ENCODE measurements at places on chromosomes 3 and 15. TPM values are rescaled to one million over a fixed set of nuclear protein-coding genes. Genes with fewer than 3 reads are reported as not detected.

- H3K4me3 ChIP-seq = no peak overlapping the region
- no peaks in the 10 kb centered on the region for H3K4me1 ChIP-seq
- H3K27me3 ChIP-seq = no peaks in the 10 kb centered on the region
- no peaks in the 10 kb centered on the region for H3K36me3 ChIP-seq
Observed at GRCh38 chr3:52388933-52389332, 56.0 kb downstream of the SEMA3G start.

DNA sequence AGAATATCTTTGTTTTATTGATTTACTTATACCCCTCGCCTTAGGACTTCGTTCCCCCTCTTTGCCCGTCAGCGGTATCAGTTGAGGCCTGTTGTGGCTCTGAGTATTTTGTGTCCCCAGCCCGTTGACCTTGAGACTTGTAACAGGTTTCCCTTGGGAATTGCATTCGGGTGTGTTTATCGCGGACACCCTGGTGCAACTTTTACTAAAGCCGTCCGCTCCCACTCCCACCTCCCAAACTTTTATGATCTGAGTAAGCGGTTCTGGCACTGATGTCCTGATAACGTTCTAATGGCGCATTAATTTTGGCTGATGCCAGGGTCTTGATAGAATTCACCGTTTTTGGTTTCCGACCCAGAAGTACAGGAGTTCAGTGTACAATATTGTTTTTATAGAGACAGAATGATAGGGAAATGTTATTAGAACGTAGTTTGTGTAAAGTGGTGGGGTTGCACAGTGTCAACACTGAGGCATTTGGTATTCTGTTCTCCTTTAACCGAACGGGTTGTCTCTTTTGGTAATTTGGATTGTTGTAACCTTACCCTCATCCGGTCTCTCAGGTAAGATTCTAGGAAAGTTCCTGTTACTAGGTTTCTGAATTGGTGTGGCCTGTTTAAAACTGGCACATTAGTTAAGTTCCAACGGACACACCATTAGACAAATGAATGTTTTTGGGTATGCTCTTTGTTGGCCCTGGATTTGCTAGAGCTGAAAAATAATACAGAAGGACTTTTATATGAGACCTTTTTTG is 47.8 kb downstream of the OIP5 start:
- H3K4me3 ChIP-seq = peak overlapping the region; percentile 72
- DNase-seq = peak; percentile 51
- H3K4me1 ChIP-seq = no peaks in the 10 kb centered on the region
- no peaks in the 10 kb centered on the region for H3K27me3 ChIP-seq
- peak overlapping the region; percentile 84 for H3K27ac ChIP-seq
- peaks cover 7% of the 10 kb centered on the region for H3K36me3 ChIP-seq

DNA sequence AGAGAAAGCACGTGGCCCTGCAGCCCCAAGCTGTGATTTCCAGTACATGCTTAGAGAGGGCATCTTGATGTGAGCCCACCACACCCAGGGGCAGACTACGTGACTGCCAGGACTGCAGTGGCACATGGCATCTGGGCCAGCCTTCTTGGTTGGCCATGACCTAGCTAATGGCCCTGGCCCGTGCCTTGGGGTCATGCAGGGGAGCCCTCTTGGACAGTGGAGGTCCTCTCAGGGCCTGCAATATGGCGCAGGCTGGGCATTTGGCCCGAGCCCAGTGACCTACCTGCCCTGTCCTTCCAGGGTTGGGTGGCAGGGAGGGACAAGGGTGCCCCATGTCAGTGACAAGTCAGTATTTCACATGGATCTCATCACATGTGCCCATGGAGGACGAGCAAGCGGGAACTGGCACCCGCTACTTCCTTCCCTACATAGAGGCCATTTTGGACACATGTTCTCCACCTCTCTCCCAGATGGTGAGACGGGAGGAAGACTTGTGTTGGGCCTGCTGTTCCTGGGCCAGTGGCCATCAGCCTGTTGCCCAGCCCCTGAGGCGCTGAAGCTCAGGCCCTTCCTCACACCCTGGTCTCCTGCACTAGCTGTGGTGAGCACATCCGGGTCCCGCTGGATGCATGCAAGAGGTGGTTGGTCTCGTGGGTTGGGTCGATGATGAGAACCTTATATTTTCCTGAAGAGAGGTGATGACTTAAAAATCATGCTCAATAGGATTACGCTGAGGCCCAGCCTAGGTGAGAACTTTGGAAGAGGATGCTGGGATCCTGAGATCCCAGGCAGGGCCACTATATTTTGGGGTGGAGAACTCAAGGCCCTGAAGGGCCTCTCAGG is 195.6 kb downstream of the UBE3A start:
- H3K27ac ChIP-seq = no peak overlapping the region
- no peaks in the 10 kb centered on the region for H3K4me1 ChIP-seq
- H3K36me3 ChIP-seq = no peaks in the 10 kb centered on the region
- H3K4me3 ChIP-seq = no peak overlapping the region
- no peak for DNase-seq

The AMT gene
- 20.6 TPM for total RNA-seq

DNA sequence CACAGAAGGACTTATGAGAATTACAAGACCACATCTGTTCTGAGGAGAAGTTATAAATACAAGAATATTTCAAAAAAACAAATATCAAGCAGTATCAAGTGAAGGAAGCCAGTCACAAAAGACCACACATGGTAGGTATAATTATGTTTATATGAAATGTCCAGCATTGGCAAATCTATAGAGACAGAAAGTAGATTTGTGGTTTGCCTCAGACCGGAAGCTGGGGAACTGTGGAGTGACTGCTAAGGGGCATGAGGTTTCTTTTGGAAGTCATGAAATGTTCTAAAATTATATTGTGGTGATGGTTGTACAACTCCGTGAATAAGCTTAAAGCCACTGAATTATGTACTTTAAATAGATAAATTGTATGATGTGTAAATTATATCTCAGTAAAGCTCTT is 136.9 kb downstream of the FRMD5 start:
- no peaks in the 10 kb centered on the region for H3K36me3 ChIP-seq
- no peak for DNase-seq
- H3K27me3 ChIP-seq = no peaks in the 10 kb centered on the region
- no peak overlapping the region for H3K4me3 ChIP-seq
- no peak overlapping the region for H3K27ac ChIP-seq
- no peaks in the 10 kb centered on the region for H3K4me1 ChIP-seq

GRCh38 chr15:97561529-97561928 is 399.0 kb upstream of the ARRDC4 start:
- H3K36me3 ChIP-seq = no peaks in the 10 kb centered on the region
- no peaks in the 10 kb centered on the region for H3K4me1 ChIP-seq
- H3K27me3 ChIP-seq = no peaks in the 10 kb centered on the region
- no peak overlapping the region for H3K27ac ChIP-seq
- H3K4me3 ChIP-seq = no peak overlapping the region
